Activated T-cell treated with anti-CD3 and anti-CD28 coated beads, Interleukin-2, amount 50 U/mL, for 72 hours (primary cell): ENCODE measurements at places on chromosomes 7 and 10. TPM values are rescaled to one million over a fixed set of nuclear protein-coding genes. Genes with fewer than 3 reads are reported as not detected.

LIPA gene
- 19.5 TPM for total RNA-seq

MYOF gene
- total RNA-seq, result 32.3 TPM

TRIM73 gene
- 12.1 TPM for total RNA-seq

PRSS2 gene
- not detected for total RNA-seq

CPA2 gene
- not detected for total RNA-seq

DNA sequence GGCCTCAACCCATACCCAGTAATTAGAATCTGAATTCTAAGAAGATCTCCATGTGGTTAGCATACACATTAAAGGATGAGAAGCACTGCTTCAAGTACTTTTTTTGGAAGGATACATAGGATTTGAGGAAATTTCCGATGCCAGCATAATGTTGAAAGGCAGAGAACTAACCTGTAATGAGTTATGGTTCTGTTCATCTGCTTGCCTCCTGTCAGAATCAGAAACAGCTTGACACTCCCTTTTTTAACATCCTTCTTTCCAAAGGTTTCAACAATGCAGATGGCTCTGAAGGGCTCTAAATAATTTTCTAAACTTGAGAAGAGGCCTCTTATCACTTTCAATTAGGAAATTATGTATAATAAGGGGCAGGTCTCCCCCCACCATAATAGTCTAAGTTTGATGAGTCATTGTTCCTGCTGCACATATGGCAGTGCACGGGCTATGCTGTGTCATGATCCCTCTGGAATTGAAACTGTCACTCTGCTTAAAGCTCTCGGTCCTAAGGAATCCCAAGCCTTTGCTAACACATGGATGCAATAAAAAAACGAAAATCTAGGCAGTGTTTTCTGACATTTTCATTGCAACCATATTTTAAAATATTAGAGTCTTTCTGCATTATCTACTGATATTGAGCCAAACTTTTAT, 291.2 kb upstream of the FZD1 start:
- no peak for DNase-seq

GRCh38 chr7:142248166-142249160, 9.4 kb downstream of the PRSS58 start:
- no peak for DNase-seq

GRCh38 chr7:130481898-130482297, 10.0 kb upstream of the MEST start:
- no peak for DNase-seq

DNA sequence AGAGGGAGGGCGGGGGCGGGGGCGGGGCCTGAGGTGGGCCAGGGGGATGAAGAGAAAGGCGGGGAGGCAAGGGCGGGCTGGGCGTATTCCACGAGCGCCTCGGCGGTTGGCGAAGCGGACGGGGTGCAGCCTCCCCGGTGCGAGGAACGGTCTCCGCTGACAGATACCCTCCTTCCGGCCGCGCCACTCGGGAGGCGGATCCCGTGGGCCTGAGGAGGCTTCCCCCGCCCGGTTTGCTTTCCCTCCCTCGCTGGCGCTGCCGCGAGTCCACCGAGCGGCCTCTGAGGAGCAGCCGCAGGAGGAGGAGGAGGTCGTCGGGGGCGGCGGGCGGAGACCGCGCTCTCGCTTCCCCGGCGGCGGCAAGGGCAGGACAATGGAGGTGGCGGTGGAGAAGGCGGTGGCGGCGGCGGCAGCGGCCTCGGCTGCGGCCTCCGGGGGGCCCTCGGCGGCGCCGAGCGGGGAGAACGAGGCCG, at the start of gene TRIM24:
Gene TRIM24 (plus strand): TSS at position 84 of the 473 bp plus-strand sequence. CDS start 290 bp downstream, at position 374.
- DNase-seq, result peak; percentile 97

DNA sequence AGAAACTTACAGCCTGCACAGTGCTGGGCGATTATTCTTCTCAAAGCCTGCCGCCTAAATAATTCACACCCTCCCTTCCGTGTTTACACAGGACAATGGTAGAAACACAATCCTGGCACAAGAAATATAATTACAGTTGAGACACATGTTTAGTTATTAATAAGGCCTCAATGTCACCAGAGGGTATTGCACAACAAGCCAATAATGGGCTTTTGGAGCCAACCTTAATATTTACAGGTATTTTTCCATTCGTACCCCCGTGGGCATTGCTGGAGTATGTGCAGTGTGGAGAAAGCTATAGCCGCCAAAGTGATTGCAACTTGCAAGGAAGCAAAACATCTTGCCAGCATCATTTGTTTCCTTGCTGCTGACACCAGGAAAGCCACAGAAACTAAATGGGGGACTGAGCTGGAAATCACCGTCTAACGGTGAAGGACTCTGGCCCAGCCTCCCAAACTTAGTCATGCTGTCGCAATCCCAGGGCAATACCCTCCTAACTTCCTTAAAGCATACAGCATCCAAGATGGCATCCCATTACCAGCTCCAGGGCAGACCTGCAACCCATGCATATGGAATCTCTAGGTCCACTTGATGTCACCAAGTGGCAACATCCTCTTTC, 8.6 kb downstream of the CALN1 start:
- no peak for DNase-seq

DNA sequence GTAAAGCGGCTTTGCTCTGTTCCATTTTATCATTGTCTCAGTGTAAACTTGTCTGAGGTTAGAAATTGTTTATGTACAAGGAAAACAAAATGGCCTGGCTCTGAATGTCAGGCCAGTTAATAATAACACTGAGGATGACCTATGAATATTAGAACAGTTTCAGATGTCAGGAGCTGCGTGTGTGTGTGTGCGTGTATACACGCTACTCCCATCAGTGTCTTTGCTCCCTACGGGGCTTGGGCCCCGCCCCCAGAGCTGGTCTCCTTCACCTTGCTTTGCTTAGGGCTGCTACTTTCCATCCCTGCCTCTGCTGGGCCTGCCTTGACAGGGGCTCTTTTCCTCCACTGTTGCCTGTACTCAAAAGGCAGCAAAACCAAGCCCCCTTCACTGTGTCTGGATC, 142.3 kb upstream of the BET1 start:
- DNase-seq, result no peak

DNA sequence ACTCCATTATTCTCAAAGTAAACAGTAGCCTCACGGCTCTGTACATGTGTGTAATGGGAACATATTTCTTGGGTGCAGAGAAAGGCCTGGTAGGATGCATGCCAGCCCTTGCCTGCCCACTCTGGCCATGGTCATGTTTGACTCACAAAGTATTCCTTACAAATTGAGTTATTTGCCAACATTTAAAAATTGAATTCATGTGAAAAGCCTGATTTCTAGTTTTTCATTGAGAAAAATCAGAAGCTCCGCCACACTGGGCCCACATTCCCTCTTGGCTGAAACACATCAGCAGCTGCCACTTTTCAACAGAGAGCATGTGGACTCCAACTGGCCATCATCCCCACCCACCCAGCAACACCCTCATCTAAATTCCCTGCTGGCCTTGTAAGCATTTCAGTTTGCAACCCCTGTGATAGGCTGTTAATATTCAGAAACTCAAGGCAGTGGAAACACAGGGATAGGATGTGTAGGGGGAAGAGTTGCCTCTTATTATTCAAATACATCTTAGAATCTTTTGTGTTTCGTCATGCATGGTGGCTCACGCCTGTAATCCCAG, 40.9 kb downstream of the CDH23 start:
- DNase-seq, result no peak

DNA sequence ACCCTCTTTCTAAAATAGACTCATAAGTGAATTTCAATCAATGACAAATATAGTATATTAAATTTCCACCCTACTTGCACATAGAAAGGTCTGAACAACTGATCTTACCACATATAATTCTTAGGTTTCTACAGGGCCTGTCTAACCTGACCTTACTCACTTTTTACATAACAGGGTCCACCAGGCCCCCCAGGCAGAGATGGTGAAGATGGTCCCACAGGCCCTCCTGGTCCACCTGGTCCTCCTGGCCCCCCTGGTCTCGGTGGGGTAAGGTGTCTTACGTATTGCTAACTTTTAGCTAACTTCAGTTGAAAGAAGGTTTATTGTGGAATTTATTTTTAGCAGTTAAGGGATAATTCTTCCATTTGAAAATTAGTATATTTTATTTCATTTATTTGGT, 5.3 kb downstream of the COL1A2 start:
- DNase-seq, result no peak

DNA sequence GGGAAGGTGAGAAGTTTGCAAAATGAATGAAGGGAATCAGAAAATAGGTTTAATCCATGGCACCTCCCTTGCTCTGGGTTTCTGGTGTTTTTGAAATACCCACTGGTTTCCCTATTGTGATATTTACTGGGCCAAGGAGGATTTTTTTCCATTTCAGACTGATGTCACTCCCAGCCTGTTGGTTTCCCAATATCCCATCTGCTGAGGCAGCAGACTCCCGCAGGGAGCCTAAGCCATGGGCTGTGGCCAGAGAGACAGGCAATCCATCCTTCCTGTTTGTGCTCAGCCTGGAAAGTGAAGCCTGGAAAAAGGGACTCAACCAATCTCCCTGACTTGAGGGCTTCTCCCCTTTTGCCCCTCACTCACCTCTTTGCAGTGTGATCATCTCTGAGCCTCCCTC, 22.8 kb downstream of the FAM107B start:
- DNase-seq, result no peak
